BJ (cell line): ENCODE measurements at places on chromosomes 2 and 18. TPM values are rescaled to one million over a fixed set of nuclear protein-coding genes. Genes with fewer than 3 reads are reported as not detected.

The PLGLB2 gene
- polyA plus RNA-seq, result 1.2 and 2.3 TPM in 2 replicates

The ANO7 gene
- 0.50 and 0.74 TPM in 2 replicates for polyA plus RNA-seq

The SULT1C2 gene
- polyA plus RNA-seq, result not detected in 2 replicates

The CCL20 gene
- polyA plus RNA-seq, result not detected in 2 replicates

The SH3BP4 gene
- polyA plus RNA-seq, result 85.9 and 106 TPM in 2 replicates

The ARHGEF4 gene
- 6.8 and 15.1 TPM in 2 replicates for polyA plus RNA-seq

The TDRD15 gene
- polyA plus RNA-seq, result not detected in 2 replicates

The CD8B2 gene
- not detected in 2 replicates for polyA plus RNA-seq

The CASP10 gene
- 0.83 and 1.0 TPM in 2 replicates for polyA plus RNA-seq

The TMEM185B gene
- polyA plus RNA-seq, result 20.0 and 32.0 TPM in 2 replicates

The ZDBF2 gene
- polyA plus RNA-seq, result 2.5 and 5.1 TPM in 2 replicates

- peak; percentile 81 for DNase-seq
These were observed 997 bp upstream of the TGIF1 start for GRCh38 chr18:3448838-3449511.

- no peak for DNase-seq
These were observed 74.3 kb upstream of the NPAS2 start for GRCh38 chr2:100745604-100746003.

DNA sequence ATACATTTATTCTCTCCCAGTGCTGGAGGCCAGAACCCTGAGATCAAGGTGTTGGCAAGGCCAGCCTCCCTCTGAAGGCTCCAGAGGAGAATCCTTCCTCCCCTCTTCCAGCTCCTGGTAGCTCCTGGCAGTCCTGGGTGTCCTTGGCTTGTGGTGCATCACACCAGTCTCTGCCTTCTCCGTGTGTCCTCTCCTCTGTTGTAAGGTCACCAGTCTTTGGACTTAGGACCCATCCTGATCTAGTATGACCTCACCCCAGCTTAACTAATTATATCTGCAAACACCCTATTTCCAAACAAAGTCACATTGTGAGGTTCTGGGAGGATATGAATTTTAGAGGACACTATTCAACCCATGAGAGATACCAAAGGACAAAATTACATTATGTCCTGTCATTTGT, 31.1 kb downstream of the TSHZ1 start:
- DNase-seq, result no peak

GRCh38 chr18:77559274-77559910, 309.7 kb downstream of the GALR1 start:
- no peak for DNase-seq

GRCh38 chr18:34976123-34976522, 65.1 kb upstream of the MAPRE2 start:
- no peak for DNase-seq

GRCh38 chr2:61549546-61549945, 11.4 kb upstream of the XPO1 start:
- no peak for DNase-seq

GRCh38 chr2:233443511-233444183, 89.4 kb downstream of the DGKD start:
- DNase-seq, result no peak

DNA sequence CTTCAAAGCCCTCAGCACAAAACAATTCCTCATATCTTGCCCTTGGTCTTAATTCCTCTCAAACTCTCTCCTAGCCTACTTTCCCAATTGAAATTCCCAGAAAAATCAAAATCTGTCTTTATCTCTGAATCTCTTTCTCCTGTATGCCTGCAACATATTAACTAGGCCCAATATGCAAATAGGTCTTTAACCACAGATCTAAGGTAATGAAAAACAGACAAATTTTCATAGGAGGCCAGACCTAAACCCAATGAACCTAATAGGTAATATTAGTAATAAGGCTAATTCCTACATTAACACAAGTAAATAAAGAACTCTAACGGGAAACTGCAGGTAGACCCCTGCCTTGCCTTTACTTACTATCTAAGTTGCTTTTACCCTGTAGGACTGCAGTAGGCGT, 41.4 kb downstream of the WDR33 start:
- no peak for DNase-seq

DNA sequence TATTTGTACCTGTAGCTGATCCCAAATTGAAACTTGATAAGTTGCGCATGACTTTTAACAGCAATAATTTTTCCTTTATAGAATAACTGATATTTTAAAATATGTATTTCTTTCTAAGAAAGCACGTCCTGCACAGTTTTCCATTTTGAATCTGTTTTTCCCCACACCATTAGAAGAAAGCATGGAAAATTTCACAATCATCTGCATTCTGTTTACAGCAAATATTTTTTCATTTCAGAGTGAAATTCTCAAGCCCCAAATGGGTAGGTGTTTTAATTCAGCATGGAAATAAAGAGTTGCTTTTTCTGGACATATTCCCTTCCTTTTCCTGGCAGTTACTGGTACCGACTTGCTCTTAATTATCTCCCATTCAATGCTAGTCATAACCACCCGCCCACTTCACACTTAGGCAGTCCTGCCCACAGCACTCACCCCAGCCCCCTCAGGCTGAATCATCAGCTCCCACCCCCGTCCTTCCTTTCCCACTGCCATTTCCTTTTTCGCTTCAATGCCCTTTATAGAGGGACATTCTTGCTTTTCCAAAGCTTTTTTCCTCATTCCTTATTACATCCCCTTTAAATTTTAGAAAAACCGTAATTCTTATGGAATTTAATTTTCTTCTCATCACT, 89.2 kb upstream of the GLS start:
- peak; percentile 39 for DNase-seq

DNA sequence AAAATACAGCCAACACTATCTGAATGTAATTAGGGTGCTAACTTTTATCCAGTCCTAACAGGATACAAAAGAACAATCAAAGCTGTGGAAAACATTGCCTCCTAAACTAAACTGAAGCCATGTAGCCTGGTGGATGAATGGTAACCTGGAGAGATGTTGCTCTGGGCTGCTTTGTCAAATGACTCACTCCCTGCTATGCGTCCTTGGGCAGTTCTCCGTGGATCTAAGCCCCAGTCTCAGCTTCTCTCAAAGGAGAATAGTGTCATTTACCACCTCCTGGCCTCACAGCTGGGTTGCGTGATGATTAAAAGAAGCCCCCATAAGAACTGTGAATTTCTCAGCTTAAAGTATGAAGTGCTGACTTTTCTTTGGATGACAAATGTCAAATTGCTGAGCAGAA, 203.7 kb downstream of the ICOS start:
- DNase-seq, result no peak

GRCh38 chr2:26649322-26649721, 8.2 kb upstream of the CIB4 start:
- no peak for DNase-seq

DNA sequence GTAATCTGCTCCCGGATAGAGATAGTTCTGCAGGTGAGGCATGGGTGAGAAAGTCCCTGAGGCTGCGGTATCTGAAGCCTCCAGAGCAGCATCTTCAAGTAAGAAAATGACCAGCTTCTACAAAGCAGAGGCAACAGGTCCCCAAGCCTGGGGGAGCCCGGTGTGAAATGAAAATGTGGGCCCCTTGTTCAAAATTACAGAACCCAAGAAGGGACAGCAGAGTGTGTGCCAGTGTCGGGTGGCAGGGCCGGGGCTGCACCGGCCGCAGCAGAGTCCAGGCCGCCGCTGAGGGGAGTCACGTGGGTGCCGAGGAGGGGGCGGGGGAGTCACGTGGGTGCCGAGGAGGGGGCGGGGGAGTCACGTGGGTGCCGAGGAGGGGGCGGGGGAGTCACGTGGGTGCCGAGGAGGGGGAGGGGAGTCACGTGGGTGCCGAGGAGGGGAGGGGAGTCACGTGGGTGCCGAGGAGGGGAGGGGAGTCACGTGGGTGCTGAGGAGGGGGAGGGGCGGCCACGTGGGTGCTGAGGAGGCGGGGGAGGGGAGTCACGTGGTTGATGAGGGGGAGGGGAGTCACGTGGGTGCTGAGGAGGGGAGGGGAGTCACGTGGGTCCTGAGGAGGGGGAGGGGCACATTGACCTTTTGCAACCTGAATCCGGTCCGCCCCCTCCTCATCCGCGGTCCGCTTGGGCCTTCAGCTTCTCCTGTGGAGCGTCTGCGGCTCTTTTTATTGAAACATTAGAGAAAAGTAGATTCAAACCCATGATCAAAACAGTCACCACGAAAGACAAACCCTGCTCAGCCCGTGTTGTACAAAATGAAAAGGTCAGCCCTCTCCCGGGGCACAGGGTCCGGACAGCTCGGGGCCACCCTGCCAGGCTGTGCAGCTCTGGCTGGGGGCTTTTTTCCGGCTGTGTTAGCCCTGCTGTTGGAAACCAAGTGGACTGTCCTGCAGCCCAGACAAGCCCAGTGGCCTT, 10.4 kb downstream of the COLEC11 start:
- DNase-seq, result no peak

- no peak for DNase-seq
These were observed 80.9 kb upstream of the ARHGAP28 start for GRCh38 chr18:6648581-6648980.

DNA sequence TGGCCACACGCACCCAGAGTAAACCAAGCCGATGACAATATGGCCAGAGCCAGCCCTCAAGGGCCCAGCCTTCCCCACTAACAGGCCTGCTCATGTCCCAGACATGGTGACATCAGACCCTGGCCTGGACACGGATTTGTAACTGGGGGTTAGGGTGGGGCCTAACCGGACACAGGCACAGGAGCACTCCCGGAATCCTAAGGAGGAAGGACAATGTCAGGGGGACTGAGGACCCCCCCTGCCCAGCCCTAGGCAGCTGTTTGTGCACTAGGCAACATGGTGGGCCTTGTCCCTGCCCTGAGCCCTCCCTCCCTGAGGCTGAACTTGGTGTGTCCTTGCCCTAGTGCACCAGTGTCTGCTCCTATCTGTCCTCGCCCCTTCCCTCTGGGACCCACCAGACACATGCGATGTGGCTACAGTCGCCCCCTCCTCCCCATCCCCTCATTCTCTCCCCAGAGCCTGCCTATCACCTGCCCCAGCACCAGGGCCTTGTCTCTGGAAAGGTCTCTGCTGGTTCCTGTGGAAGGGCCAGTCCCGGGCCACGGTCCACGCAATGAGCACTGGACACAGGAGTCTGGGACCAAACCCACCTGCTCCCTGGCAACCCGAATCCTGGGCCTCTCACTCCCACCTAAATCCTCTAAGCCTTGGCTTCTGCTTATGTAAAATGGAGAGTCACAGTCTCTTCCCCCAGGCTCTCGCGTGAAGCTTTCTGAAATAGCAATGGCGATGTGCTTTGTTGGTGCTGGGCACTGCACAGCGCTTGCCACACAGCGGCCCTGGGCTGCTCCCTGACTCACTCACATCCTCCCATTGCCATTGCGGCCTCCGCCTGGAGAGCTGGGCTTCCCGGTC, 76.5 kb upstream of the RAB6C start:
- DNase-seq, result no peak

DNA sequence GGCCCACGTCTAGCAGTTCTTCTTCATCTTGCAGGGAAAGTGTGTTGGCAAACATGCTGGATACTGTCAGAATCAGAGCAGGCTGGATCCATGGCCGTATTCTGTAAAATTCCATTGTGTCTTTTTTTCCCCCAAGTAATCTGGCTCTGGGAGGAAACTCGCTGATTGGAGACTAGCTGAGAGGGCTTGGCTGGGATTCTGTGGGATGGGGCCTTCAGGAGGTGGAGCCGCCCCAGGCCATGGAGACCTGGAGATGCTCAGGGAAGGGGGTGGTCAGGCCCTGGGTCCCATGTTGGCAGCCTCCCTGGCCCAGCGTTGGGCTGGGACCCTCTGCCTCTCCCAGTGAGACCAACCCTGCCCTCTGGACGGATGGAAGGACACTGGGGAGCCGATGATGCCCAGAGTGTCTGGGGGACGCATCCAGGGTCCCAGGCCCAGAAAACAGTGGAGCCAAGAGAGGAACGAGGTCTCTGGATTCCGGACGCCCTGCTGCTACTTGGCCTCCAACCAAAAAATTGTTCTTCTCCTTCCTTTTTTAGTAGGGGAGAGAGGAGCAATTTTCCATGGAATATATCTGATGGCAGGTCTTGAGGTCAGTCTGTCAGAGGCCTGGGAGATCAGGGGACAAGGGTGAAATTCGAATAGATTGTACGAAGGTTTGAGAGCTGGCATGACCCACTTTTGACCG, 114.5 kb downstream of the AGAP1 start:
- DNase-seq, result no peak

DNA sequence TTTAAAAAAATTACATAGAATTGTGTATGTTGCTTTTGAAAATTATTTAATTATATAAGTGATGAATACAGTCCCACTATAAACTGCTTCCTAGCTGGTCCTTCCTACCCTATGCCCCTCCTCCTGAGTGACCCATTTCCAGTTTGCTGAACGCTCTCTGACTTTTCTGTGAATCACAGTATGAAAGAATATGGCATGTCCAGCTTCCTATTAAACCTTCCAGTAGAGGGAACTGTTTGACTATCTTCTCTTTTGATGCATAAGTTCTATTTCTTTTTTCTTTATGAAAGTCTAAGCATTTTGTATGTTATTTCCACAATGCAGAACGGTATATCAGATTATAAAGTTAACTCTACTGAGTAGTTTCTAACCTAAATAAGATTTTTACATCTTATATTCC, 41.3 kb downstream of the PSMG2 start:
- no peak for DNase-seq

- no peak for DNase-seq
These were observed 62.8 kb upstream of the LAPTM4A start for GRCh38 chr2:20113986-20114938.

DNA sequence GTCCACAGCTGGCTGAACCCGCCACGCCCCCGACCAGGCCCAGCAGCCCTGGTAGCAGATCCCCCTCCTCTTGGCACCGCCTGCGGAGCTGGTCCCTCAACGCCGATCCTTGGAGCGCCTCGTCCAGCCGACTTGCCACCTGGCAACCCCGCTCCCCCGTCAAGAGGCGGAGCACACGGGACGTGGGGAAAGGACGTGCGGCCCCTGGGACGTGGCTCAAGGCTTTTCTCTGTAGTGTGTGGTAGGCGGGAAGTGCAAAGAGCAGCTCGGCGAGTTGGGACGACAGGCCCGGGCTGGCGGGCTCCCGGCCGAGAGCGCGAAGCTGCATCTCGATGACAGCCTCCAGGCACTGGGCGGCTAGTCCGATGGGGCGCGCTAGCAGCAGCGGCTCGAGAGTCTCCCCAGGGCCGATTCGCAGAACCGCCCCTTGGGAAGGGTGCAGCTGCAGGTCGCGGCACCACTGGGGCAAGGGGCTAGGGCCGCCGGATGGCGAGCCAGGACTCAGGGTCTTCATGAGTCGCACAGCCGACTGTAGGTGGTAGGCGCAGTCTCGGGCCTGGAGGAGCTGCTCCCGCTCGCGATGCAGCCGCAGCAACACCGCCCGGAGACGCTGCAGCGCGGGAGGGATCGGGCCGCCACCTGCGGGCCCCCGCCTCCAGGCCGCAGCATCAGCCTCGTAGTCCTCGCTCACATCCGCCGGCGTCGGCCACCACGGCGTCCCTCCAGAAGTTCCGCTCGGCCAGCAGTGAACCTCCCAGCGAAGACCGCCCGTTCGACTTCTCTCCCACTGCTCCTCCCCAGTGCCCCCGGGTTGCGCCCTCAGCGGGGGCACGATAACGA, 617 bp downstream of the CCDC142 start:
- DNase-seq, result no peak

DNA sequence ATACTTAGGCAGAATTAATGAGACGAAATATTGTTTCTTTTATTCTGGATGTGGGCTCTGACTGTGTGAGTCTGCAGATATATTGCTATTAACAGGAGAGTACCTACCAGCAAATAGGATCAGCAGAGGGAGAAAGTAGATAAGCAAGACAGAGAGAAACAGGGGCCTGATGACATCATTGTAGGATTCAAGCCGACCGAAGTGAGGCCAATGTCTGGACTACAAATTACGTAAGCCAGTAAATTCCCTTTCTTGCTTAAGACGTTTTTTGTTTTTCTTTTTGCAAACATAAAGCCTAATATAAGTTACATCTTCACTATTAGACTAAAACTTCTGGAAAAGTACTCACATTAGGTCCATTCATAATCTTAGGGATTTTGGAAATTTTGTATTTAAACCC, 21.4 kb upstream of the PTPRM start:
- DNase-seq, result no peak

- DNase-seq, result no peak
These were observed 134.4 kb upstream of the TPO start for GRCh38 chr2:1278861-1279260.
